Right lobe of liver (tissue), 6 donors: ENCODE measurements at places on chromosomes 3 and 15. TPM values are rescaled to one million over a fixed set of nuclear protein-coding genes. Genes with fewer than 3 reads are reported as not detected.

TUSC7 gene
- total RNA-seq, result not detected

ITPKA gene
- 2.0 TPM for total RNA-seq

TMIE gene
- total RNA-seq, result 0.31 TPM

SOX14 gene
- total RNA-seq, result not detected

- no peak for DNase-seq
These were observed 64.2 kb upstream of the GLCE start for GRCh38 chr15:69096196-69096595.

DNA sequence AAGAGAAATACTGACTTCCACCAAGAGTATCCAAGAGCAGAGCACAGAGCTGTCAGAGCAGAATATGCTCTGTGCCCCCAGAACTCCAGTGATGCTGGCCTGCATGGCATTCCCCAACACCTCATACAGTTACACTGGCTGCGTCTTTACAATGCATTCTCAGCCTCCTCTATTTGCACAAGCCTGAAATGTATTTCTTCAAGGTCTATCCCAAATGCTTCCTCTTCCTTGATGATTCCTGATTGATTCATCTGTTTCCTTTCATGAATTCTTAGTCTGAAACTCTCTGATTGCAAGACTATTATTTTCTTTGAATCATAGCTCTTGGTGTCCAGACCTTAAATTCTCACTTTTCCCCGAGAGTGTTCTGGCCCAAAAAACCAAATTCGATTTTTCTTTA, 664.7 kb downstream of the MECOM start:
- no peak for DNase-seq

DNA sequence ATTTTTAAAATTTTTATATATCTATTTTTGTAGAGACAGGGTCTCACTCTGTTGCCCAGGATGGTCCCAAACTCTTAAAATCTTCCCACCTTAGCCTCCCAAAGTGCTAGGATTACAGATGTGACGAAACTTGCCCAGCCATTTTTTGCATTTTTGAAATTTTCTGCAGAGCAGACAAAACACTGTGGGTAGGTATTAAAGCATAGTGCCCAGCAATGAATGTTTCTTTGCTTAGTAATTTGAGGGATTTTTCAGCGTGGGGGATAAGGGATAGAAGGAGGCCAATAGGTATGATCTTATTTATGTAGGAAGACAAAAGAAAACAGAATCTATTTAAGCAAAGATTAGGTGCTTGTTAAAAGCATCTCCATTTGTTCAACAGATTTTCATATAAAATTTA, 446.8 kb upstream of the DPH6 start:
- DNase-seq, result no peak

LMAN1L gene
- not detected for total RNA-seq

GRCh38 chr3:53516339-53516738, 21.9 kb downstream of the CACNA1D start:
- DNase-seq, result no peak

DNA sequence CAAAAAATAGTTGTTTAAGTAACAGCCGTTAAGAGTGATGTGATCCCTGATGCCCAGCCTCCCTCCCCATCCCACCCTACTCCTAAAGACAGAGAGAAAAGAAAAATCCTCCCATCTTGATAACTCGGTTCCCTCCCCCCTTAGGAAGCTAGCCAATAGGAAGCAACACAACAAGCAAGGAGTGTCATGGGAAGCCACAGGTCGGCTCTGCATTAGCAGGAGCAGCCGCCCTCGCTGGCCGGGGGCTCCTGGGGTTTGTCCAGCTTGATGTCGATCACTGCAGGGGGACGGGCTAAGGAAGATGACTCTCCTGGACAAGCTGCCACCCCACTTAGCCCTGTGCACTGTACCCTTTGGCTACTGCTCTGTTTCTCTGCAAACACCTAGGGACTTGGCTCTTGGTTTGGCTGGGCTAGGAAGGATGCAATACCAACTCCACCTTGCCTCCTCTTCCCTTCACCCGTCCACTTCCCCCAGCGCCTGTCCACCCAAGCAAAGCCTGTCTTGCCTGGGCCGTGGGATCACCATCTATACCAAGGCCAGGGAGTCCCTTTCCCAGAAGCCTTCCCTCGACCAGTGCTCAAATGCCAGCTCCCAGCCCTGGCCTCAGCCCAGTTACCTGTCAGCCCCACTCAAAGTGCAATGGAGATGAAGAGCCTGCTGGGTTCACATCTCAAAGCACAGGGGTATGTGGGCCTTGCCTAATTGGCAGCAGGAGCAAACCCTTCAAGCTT, 23.1 kb downstream of the SRPRB start:
- DNase-seq, result no peak

SLC2A2 gene
- total RNA-seq, result 162 TPM
